Stomach (tissue), 19 donors: ENCODE measurements at places on chromosomes 3 and 15. TPM values are rescaled to one million over a fixed set of nuclear protein-coding genes. Genes with fewer than 3 reads are reported as not detected.

DNA sequence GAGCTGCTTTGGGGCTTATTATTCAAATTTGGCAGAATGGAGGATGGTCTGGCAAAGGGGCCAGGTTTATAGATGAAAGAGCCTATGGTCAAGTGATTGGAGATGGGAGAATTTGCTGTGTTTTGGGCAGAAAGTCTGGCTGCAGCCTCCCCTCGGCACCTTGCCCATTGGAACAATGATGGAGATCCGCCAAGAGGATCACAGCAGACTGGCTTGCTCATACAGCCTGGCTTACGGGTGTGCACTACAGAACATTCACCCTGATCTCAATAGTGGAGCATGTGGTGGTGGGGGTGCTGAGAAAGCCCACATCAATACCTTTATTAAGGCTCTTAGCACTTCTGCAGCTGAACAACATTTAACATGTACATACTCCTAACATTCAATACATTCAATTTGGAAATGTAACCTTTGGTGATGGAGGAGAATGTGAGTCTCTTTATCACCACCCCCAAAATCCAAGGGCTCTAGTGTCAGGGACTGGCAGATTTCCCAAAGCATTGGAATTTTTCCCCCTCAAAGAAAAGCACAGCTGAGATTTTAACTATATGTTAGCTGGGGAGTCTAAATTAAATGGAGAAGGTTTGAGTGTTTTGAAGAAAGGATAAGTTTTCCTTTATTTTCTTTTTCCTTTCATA is 118.4 kb upstream of the TMC3 start:
- no peak overlapping the region for H3K27ac ChIP-seq
- DNase-seq = no peak
- H3K4me1 ChIP-seq = no peaks in the 10 kb centered on the region

GRCh38 chr15:54605043-54605442 is 591.7 kb downstream of the RSL24D1 start:
- H3K36me3 ChIP-seq = no peaks in the 10 kb centered on the region
- no peaks in the 10 kb centered on the region for H3K4me1 ChIP-seq
- no peak for DNase-seq
- H3K27me3 ChIP-seq = no peaks in the 10 kb centered on the region

DNA sequence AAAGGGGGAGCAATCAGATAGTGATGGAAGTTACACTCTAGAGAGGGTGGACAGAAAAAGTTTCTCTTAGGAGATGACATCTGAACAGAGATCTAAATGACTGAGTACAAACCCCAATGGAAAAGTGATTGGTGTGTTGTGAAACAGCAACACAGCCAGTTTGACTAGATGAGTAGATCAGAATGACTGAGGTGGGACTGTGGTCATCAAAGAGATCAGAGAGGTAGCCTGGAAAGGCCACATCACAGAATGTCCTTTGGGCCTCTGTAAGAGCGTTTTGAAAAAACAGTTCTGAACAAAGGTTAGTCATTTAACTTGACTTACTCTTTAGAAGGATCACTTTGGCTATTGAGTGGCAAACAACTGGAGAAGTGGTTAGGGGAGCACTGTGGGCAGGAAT is 10.6 kb downstream of the LRRC58 start:
- no peaks in the 10 kb centered on the region for H3K27me3 ChIP-seq
- peaks cover 45% of the 10 kb centered on the region for H3K36me3 ChIP-seq
- H3K4me3 ChIP-seq = no peak overlapping the region
- peaks cover 8% of the 10 kb centered on the region for H3K4me1 ChIP-seq
- no peak overlapping the region for H3K27ac ChIP-seq

DNA sequence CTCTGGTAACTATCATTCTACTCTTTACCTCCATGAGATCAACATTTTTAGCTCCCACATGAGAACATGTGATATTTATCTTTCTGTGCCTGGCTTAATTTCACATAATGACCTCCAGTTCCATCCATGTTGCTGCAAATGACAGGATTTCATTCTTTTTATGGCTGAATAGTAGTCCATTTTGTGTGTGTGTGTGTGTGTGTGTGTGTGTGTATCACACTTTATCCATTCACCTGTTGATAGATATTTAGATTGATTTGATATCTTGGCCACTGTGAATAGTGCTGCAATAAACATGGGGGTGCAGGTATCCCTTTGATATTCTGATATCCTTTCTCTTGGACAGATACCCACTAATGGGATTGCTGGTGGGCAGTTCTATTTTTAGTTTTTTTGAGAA is 18.3 kb downstream of the DLG1 start:
- no peak for DNase-seq
- peaks cover 57% of the 10 kb centered on the region for H3K36me3 ChIP-seq
- peaks cover 14% of the 10 kb centered on the region for H3K4me1 ChIP-seq
- H3K4me3 ChIP-seq = no peak overlapping the region
- H3K27ac ChIP-seq = no peak overlapping the region
- no peaks in the 10 kb centered on the region for H3K27me3 ChIP-seq

- H3K4me3 ChIP-seq = no peak overlapping the region
- no peaks in the 10 kb centered on the region for H3K36me3 ChIP-seq
- no peak overlapping the region for H3K27ac ChIP-seq
- no peaks in the 10 kb centered on the region for H3K27me3 ChIP-seq
- DNase-seq = no peak
These were observed 44.7 kb upstream of the APEH start for GRCh38 chr3:49629451-49629850.

DNA sequence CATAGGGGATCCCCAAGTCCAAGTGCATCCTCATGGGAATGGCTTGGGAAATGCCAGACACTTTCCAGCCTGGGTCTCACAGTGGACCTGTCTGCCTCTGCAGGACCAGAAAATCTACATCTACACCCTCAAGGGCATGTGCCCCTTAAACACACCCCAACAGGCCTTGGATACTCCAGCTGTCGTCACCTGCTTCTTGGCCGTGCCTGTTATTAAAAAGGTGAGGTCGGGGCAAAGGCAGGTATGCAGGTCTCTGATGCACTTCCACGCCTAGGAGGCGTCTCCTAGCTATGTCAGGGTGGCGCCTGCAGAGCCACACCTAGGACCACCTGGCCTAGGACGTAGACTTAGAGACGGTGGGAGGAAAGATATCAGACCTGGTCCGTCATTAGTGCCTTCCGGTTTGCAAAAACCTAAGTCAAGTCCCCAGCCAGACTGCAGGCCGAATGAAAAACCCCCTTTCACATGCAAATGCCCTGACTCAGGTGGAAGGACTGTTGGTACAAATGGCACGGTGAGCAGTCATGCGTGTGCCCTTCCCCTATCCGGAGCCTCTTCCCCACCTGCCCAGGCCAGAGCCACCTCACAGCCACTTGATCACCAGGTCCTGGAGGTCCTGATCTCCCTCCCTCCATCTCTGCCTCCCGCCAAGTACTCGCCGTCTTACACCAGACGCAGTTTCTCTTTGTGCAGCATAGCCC is 143.5 kb downstream of the LRRK1 start:
- H3K27ac ChIP-seq = no peak overlapping the region
- no peaks in the 10 kb centered on the region for H3K27me3 ChIP-seq
- no peak for DNase-seq
- H3K4me1 ChIP-seq = no peaks in the 10 kb centered on the region
- H3K4me3 ChIP-seq = no peak overlapping the region

- DNase-seq = no peak
- no peak overlapping the region for H3K27ac ChIP-seq
- no peak overlapping the region for H3K4me3 ChIP-seq
- H3K4me1 ChIP-seq = peaks cover 5% of the 10 kb centered on the region
- H3K36me3 ChIP-seq = peaks cover 75% of the 10 kb centered on the region
These were observed 15.9 kb downstream of the ZXDC start for GRCh38 chr3:126459763-126460127.

DNA sequence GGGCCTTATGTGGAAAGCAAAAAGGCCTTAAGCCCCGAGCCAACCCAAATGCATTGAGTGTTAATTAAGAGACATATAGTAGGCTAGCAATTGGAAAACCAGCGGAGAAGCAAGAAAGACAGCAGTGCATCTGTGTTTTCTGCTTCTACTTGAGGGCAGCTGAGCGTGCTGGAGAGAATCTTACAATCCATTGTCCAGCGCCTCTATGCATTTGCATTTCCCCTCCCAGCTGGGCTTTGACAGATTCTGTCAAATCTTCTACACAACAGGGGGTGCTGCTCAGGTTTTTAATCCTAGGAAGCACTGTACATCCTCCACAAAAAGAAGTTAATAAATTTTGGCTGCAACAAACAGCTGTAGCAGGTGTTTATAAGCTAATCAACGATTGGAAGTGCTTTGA is 23.9 kb downstream of the SSR3 start:
- no peaks in the 10 kb centered on the region for H3K27me3 ChIP-seq
- peaks cover 23% of the 10 kb centered on the region for H3K4me1 ChIP-seq
- no peak for DNase-seq
- H3K36me3 ChIP-seq = no peaks in the 10 kb centered on the region

- no peaks in the 10 kb centered on the region for H3K4me1 ChIP-seq
- no peaks in the 10 kb centered on the region for H3K36me3 ChIP-seq
- no peak for DNase-seq
- no peak overlapping the region for H3K27ac ChIP-seq
- H3K4me3 ChIP-seq = no peak overlapping the region
These were observed 44.6 kb upstream of the LMCD1 start for GRCh38 chr3:8457039-8457438.

- H3K4me3 ChIP-seq = no peak overlapping the region
- no peak overlapping the region for H3K27ac ChIP-seq
These were observed 573.6 kb upstream of the GRM7 start for GRCh38 chr3:6287088-6287875.

DNA sequence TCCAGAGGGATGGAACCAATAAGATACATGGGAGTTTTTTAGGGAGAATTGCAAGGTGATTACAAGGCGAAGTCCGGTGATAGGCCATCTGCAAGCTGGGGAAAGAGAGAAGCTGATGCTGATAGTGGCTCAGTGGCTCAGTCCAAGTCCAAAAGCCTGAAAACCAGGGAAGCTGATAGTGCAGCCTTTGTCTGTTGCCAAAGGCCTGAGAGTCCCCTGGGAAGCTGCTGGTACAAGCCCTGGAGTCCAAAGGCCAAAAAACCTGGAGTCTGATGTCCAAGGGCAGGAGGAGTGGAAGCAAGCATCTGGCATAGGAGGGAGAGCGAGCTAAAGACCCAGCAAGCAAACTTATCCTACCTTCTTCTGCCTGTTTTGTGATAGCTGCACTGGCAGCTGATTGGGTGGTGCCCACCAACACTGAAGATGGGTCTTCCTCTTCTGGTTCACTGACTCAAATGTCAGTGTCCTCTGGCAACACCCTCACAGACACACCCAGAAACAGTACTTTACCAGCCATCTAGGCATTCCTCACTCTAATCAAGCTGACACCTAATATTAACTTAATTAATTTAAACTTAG is 16.7 kb downstream of the TFG start:
- peaks cover 11% of the 10 kb centered on the region for H3K4me1 ChIP-seq
- no peak for DNase-seq
- peaks cover 74% of the 10 kb centered on the region for H3K36me3 ChIP-seq
- H3K27me3 ChIP-seq = no peaks in the 10 kb centered on the region
- H3K4me3 ChIP-seq = no peak overlapping the region

GRCh38 chr3:34646911-34647460 is 848.6 kb downstream of the PDCD6IP start:
- no peak for DNase-seq
- H3K27ac ChIP-seq = no peak overlapping the region
- no peaks in the 10 kb centered on the region for H3K4me1 ChIP-seq

- peaks cover 4% of the 10 kb centered on the region for H3K36me3 ChIP-seq
- peak overlapping the region; percentile 95 for H3K27ac ChIP-seq
- H3K27me3 ChIP-seq = no peaks in the 10 kb centered on the region
- H3K4me3 ChIP-seq = peak overlapping the region; percentile 71
- peak; percentile 83 for DNase-seq
- H3K4me1 ChIP-seq = peaks cover 45% of the 10 kb centered on the region
These were observed 515 bp downstream of the EIF4G1 start for GRCh38 chr3:184314700-184315542.

- no peaks in the 10 kb centered on the region for H3K27me3 ChIP-seq
- no peaks in the 10 kb centered on the region for H3K36me3 ChIP-seq
- peaks cover 16% of the 10 kb centered on the region for H3K4me1 ChIP-seq
- no peak overlapping the region for H3K27ac ChIP-seq
- H3K4me3 ChIP-seq = no peak overlapping the region
- no peak for DNase-seq
These were observed 50.0 kb downstream of the FGF7 start for GRCh38 chr15:49473031-49473430.

- H3K4me3 ChIP-seq = no peak overlapping the region
- no peaks in the 10 kb centered on the region for H3K27me3 ChIP-seq
- no peaks in the 10 kb centered on the region for H3K4me1 ChIP-seq
These were observed 25.4 kb downstream of the COMMD2 start for GRCh38 chr3:149726716-149727407.

GRCh38 chr3:25458420-25458814 is 30.4 kb downstream of the RARB start:
- H3K4me1 ChIP-seq = peaks cover 10% of the 10 kb centered on the region
- no peaks in the 10 kb centered on the region for H3K36me3 ChIP-seq
- DNase-seq = no peak
- no peak overlapping the region for H3K4me3 ChIP-seq

GRCh38 chr15:48893311-48893710 is 15.4 kb downstream of the EID1 start:
- H3K27me3 ChIP-seq = no peaks in the 10 kb centered on the region
- H3K27ac ChIP-seq = no peak overlapping the region
- no peak for DNase-seq

- no peak for DNase-seq
- no peak overlapping the region for H3K27ac ChIP-seq
- no peaks in the 10 kb centered on the region for H3K27me3 ChIP-seq
- H3K4me3 ChIP-seq = no peak overlapping the region
- no peaks in the 10 kb centered on the region for H3K36me3 ChIP-seq
These were observed 316.1 kb downstream of the TLE3 start for GRCh38 chr15:69781411-69782125.

DNA sequence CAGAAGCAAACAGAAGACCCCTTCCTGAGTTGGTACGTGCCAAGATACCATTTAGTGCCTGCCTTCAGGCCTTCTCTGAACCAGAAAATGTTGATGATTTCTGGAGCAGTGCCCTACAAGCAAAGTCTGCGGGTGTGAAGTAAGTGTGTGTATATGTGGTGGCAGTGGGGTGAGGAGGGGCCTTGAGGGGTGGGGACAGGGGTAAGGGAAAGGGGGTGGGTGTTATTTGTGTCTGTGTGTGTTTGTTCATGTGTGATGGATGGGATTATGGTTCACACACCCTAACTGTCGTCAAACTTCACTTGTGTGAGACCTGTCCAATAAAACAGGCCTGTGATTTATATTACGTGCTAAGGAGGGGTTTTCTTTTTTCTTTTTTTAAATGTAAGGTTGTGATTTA is 92.2 kb downstream of the USP13 start:
- no peaks in the 10 kb centered on the region for H3K27me3 ChIP-seq
- H3K36me3 ChIP-seq = peaks cover 42% of the 10 kb centered on the region
- H3K4me1 ChIP-seq = no peaks in the 10 kb centered on the region
- no peak overlapping the region for H3K27ac ChIP-seq
- H3K4me3 ChIP-seq = no peak overlapping the region
- DNase-seq = no peak

GRCh38 chr3:29427266-29428103 is 146.6 kb downstream of the RBMS3 start:
- H3K36me3 ChIP-seq = no peaks in the 10 kb centered on the region
- H3K27me3 ChIP-seq = no peaks in the 10 kb centered on the region
- no peak for DNase-seq
- no peak overlapping the region for H3K27ac ChIP-seq

SLC6A1 gene
- total RNA-seq = not detected

STARD9 gene
- total RNA-seq = 25.7 TPM

FAM43A gene
- 6.4 TPM for total RNA-seq

PTPN23 gene
- 120 TPM for total RNA-seq

GLCE gene
- 50.9 TPM for total RNA-seq

GRM7 gene
- not detected for total RNA-seq

LRRC2 gene
- total RNA-seq = 1.8 TPM

DIPK2A gene
- 18.7 TPM for total RNA-seq

C2CD4B gene
- total RNA-seq = 2.3 TPM

DPPA2 gene
- not detected for total RNA-seq
